Smooth muscle cell of trachea (primary cell): ENCODE measurements at places on chromosomes 3 and 15. TPM values are rescaled to one million over a fixed set of nuclear protein-coding genes. Genes with fewer than 3 reads are reported as not detected.

The PTH1R gene
- total RNA-seq, result 0.66 TPM in 1 of 2 replicates, not detected in the other

The RLBP1 gene
- total RNA-seq, result not detected in 2 replicates

The GOLGA6A gene
- not detected in 2 replicates for total RNA-seq

The FEZF2 gene
- total RNA-seq, result not detected in 2 replicates

The OXTR gene
- 0.15 and 1.2 TPM in 2 replicates for total RNA-seq

The GREM1 gene
- total RNA-seq, result 141 and 1,212 TPM in 2 replicates

The NMNAT3 gene
- 0.73 and 0.83 TPM in 2 replicates for total RNA-seq

The HRG gene
- not detected in 2 replicates for total RNA-seq

The C2CD4A gene
- total RNA-seq, result not detected in 2 replicates

The MYRIP gene
- total RNA-seq, result 0.73 TPM in 1 of 2 replicates, not detected in the other

The OR5K2 gene
- total RNA-seq, result not detected in 2 replicates

The PCLAF gene
- 23.3 and 66.8 TPM in 2 replicates for total RNA-seq

The CRTC3 gene
- 12.4 and 17.7 TPM in 2 replicates for total RNA-seq

The GOLGA8S gene
- under 0.01 and 0.15 TPM in 2 replicates for total RNA-seq

The DOCK3 gene
- total RNA-seq, result 0.17 and 0.29 TPM in 2 replicates

The TRPM1 gene
- not detected in 2 replicates for total RNA-seq

The IL16 gene
- 2.0 and 6.1 TPM in 2 replicates for total RNA-seq

The PLXNA1 gene
- 45.5 and 87.7 TPM in 2 replicates for total RNA-seq

The SPTBN5 gene
- 0.29 and 0.83 TPM in 2 replicates for total RNA-seq

The OR5K3 gene
- not detected in 2 replicates for total RNA-seq

The YEATS2 gene
- total RNA-seq, result 24.7 and 44.2 TPM in 2 replicates

The MAN2A2 gene
- total RNA-seq, result 13.2 and 27.1 TPM in 2 replicates
